Substantia nigra (tissue), 51 donors: ENCODE measurements at places on chromosomes 1 and 21.

GRCh38 chr1:54972436-54972835, 8.0 kb upstream of the TMEM61 start:
- DNase-seq = no peak

DNA sequence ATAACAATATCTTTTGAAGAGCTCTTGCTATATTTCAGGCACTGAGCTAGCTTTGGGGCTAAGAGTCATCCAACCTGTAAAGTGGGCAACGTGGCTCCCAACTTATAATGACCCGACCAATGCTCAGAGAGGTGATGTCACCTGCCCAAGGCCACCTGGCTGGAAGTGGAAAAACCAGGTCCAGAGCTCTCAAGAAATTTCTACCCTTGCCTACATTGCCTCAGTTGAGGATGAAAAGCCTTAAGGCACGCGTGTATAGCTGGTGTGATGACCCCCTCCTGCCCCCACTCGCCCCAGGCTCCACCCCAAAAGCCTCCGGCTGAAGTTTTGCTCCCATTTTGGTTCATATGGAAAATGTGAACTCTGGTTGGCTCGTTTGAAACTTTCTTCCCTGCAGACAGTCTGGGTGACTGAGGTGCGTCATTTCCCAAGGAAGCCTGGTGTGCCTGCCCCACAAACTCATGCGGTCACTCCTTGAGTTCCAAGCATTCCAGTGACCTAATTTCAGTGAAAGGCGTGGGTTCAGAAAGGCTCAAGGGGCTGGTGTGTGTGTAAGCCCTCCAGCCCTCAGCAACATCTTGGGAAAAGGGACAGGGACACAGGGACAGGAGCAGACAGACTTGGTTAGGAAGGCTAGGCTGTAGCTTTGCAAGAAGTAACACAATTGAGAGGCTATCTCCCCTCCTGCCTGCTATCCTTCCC, 20.5 kb downstream of the HTR1D start:
- DNase-seq = no peak

DNA sequence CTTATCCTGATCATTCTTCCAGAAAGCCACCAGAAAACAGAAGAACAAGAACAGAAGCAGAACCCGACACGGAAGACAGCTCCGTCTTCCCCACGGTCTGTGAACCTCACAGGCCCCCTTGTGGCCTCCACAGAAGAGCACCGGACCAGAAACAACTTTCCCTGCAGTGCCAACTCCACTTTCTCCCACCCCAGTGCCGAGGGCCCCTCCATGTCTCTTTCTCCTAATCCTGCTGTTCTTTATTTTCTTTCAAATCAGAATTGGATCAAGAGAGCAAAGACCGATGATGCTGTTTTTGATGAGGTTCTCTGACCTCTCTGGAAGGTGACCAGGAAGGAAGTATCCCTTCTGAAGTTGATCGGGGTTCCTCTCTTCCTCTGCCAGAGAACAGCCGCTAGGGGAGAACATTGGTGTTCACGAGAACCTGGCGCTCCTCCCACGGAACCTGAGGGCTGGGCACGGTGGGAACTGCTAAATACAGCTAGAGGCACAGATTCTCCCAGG, 58.9 kb upstream of the CTTNBP2NL start:
- no peak for DNase-seq

DNA sequence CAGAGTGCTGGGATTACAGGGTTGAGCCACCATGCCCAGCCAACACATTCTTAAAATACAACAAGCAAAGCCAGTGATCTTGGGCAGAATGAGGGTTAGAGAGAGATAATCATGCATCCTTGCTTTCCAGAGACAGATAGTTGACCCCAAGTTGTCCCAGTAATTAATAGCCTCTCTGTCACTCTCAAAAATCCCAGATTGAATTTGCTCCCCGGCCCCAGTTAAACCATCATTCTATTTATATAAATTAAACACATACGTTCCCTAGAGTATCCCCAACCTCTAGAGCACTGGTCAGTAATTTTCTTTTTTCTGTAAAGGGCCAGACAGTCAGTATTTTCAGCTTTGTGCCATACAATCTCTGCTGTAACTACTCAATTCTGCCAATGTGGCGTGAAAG, 16.4 kb upstream of the TARDBP start:
- DNase-seq = no peak

DNA sequence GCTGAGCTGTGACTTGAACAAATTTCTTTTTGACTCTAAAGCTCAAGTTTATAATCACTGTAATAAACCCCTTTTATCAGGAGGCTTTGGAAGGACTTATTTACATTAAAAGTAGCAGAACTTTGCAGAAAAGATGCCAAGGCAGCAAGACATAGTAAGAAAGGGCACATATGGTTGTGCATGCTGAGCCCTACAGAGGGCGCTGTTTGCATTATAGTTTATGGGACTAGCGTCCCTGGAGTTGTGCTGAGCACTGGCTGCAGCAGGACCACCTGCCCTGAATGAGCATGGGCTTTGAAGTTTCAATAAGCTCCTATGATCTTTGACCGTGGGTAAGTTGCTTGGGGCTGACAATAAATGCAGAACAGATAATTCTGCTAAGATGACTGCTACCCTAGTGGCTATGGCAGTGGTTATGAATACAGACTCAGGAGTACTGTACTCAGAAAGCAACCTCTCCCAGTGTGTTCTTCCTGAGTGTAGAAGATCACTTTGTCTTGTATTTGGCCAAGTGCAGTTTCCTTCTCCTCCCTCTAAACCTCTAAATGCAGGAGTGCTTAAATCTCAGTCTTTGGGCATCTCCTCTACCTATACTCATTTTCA, 45.4 kb upstream of the USP1 start:
- DNase-seq = no peak

- DNase-seq = no peak
Measured at GRCh38 chr1:221169447-221169889, 290.2 kb downstream of the HLX start.

DNA sequence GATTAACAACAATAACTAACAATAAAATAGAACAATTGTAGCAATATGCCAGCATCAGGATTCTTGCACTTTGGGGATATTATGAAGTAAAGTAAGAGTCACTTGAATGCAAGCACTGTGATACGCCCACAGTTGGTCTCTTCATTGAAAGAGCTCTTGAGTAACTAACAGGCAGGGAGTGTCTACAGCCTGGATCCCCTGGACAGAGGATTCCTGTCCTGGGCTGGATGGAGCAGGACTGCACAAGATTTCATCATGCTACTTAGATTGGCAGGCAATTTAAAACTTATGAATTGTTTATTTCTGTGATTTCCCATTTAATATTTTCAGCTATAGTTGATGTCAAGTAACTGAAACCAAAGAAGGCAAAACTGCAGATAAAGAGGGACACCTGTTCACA, 13.7 kb upstream of the KRTAP19-5 start:
- DNase-seq = no peak
